ENCODE measurements at places on chromosomes 13 and 19.

- no peak for DNase-seq
Observed at GRCh38 chr13:73610799-73611592, 523.2 kb downstream of the KLF12 start.

DNA sequence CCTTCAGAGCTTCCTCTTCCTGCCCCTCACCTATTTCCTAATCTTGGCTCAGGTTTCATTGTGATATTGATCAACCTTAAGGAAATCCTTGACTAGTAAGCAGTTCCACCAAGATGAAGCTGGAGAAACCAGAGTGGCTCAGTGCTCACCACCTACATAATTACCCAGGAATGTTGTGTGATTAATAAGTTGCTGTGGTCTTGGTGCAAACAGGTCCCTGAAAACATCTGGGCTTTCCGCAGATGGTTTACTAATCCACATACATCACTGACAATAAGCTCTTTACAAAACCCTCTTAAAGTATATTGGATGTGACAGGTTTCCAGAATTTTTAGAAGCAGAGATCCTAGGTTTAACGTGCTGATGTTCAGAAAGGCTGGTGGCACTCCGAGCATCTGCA lies 8.6 kb upstream of the SERP2 start:
- DNase-seq, result no peak

GRCh38 chr13:108621462-108621861 lies 7.9 kb upstream of the MYO16 start:
- no peak for DNase-seq

GRCh38 chr13:91513790-91514189 lies 115.4 kb downstream of the GPC5 start:
- no peak for DNase-seq

DNA sequence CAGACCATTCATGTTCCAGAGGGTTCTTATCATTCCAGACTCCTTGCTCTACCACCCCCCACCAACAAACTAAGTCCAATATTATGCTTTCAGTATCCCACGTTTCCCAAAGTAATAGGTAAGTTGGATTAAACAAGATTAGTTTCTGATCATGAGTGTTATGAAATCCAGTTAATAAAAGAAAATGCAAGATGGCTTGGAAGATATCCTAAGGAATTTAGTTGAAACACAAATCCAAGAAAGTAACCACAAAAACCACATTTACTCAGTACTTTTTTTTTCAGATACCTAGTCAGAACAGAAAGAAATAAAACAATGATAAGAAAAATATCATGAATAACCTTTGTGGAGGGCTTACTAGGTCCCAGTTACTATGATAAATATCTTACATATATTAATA lies 119.4 kb upstream of the MIR17HG start:
- DNase-seq, result no peak
